Upper lobe of left lung (tissue), 6 donors: ENCODE measurements at places on chromosomes 2 and 18. TPM values are rescaled to one million over a fixed set of nuclear protein-coding genes. Genes with fewer than 3 reads are reported as not detected.
A peak's percentile ranks its signal among the peaks of the same experiment; 100 is the strongest.

DNA sequence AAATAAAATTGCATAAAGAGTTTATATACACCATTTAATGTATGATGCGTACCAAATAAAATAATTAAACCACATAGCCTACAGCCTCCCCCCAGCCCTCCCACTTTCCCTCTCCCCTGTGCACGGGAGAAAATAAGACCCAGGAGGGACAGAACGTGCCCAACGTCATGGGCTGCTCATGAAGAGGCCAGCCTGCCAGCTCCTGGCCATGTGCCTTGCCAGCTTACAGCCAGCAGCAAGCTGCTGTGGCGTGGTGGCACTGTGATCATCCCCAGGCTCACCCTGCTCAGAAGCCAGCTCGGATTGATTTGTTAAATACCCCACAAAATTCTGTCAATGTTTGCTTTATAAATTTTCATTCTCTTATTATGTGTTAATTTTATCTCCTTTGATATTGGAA, 7.6 kb downstream of the GPR148 start:
- DNase-seq: no peak

DNA sequence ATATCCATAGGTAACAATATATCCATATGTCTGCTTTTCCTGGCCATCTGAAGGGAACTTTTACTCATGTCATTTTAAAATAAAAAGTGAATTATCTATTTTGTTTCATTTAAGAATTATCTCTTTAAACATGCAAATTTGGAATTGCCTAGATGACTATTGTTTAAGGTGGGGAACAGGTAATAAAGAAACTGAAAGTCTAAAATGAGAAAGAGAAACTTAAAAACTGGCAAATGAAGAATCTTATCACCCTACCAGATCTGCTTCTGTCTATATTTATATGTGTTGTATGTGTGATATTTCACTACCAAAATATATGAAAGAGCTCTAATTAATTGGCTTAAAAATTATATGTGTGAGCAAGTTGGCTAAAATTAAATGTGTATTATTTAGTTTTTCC, 243.2 kb upstream of the KCNH7 start:
- no peak for DNase-seq

DNA sequence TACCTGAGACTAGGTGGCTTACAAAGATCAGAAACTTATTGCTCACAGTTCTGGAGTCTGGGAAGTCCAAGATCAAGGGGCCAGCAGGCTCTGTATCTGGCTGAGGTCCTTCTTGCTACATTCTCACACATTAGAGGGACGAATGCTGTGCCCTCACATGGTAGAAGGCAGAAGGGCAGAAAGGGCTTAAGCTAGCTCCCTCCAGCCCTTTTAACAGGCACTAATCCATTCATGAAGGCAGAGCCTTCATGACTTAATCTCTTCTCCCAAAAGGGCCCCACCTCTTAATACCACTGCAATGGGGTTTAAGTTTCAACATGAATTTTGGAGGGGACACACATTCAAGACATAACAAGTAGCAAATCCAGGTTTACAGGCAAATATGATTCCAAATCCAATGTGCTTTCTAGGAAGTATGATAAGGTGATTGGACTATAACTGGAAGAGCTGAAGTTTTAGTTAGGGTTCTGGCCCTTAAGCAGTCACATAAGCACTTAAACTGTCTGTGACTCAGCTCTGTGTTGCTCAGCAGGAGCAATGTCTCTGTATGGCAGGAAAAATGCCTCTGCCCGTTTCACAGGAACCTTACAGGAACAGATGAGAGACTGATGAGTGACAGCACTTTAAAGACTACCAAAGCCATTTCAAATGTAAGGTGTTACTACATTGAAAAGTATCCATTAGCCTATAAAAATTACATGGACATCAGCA, 119.6 kb upstream of the PTPRM start:
- DNase-seq: no peak

GRCh38 chr2:151947813-151948165, 119.6 kb upstream of the ARL5A start:
- peak; percentile 72 for DNase-seq

- no peak for DNase-seq
Observed at GRCh38 chr2:146214394-146214929, 1630.4 kb upstream of the ACVR2A start.

GRCh38 chr18:33584548-33585430, 6.8 kb downstream of the ASXL3 start:
- no peak for DNase-seq

GRCh38 chr2:42223855-42224268, 54.7 kb downstream of the EML4 start:
- no peak for DNase-seq

DNA sequence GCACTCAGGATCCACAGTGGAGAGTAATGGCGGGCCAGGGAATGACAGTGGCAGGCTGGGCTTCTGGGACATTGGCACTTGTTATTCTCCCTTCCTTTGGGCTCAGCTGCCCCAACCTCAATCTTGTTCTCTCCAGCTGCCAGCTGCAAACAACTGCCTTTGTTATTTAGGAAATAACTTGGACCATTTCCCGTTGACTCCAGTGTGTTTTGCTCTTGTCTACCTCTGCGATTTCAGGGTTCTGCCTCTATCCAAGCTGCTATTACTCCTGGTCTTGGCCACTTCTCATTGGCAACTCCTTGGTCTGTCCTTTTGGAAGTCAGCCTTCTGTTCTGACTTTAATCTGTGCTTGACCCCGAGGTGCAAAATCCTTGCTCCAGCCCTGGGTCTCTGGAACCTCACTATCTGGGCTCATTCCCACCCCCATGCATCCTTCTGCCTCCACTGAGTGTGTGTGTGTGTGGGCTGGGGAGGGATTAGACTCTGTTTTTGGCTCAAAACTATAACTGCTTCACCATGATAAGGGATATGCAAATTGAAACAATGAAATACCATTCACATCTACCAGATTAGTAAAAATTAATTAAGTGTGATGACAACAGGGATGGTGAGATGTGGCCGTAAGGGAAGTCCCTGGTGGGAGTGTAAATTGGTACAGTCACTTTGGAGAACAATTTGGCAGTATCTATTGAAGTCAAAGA, 134.1 kb upstream of the CXCR4 start:
- no peak for DNase-seq

DNA sequence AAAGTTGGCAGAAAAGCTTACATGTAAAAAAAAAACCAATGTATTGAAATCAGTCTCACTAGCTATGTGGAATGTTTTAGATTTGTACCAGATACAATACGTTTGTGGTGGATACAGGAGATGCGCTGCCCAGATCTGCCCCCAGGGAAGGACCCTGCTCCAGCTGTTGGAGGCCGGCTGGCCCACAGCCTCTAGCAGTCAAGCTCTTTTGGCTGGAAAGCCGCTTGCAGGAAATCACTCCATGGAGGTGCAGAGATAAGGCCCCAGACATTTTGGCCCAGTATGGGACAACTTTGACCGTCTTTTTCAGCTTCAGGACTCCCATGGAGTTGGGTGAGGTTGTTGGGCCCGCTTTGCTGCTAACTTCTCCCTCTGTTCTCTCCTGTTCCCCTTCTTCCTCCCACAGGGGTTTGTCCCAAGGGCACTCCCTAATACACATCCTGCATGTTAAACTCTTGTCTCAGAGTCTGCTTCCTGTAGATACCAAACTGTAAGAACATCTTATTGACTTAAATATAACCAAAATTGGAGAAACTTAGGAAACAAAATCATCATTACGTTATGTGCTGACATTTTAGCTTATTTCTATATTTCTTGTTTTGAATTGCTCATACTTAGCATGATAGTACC, 1.7 kb upstream of the QPCT start:
- DNase-seq: no peak

DNA sequence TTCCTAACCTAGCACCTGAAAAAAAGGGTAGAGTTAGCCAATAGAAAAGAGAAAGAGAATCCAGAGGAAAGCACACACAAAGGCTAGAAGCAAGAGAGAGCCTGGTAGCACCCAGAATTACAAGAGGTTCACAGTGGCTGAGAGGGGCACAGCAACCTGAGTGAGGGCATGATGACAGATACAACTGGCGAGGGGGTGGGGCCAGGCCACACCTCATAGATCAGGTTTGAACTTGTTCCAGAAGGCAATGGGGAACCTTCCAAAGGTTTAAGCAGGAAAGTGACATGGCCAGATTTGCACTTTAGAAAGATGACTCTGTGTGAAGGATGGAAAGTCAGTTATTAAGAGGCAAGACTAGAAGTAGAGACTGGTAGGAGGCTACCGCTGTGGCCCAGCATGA, 148.0 kb downstream of the TTC32 start:
- DNase-seq: no peak

DNA sequence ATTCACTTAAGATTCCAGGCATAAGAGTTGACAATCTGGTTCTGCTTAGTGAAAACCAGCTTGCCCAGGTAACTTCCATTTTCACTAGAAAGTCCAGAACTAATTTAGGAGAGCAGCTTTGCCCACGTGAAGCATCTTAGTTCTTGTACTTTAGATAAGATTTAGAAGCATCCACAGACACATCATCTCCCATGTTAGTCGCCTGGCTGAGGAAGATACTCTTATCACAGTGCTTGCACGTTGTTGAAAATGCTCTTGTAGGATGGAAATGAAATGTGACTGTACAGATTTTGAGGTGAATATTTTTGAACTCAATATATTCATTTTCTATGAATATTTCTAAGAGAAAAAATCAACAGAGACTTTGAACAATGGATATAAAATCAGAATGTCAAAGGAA, 159.7 kb downstream of the SOCS6 start:
- no peak for DNase-seq

- no peak for DNase-seq
Observed at GRCh38 chr18:34207344-34207851, 17.3 kb downstream of the NOL4 start.

DNA sequence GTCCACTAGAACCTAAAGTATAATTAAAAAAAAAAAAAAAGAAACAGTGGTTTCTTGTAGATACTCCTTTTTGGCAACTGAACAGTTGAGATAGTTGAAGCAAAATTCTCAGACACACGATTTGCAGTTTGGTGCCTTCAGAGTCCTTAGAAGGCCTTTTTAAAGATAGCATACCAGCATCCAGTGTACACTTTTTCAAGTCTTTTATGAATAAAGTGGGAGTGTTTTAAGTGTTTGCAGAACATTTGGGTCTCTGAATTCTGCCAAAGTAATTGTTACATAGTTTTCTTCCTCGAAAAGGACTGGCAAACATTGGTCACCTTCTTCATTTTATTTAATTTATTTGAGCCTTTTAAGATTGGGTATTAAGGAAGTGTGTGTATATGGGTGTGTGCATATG, 62.3 kb downstream of the SPTBN1 start:
- no peak for DNase-seq

Gene ALPP
- total RNA-seq: 4.8 TPM

Gene CDH20
- total RNA-seq: not detected

Gene MYO7B
- total RNA-seq: 4.2 TPM

Gene STK25
- 129 TPM for total RNA-seq

Gene EVX2
- total RNA-seq: not detected

Gene SERPINB3
- not detected for total RNA-seq
